ENCODE measurements at places on chromosomes 5 and 9.
A peak's percentile ranks its signal among the peaks of the same experiment; 100 is the strongest.

- DNase-seq: no peak
Observed at GRCh38 chr9:24333629-24334028, 212.1 kb downstream of the IZUMO3 start.

DNA sequence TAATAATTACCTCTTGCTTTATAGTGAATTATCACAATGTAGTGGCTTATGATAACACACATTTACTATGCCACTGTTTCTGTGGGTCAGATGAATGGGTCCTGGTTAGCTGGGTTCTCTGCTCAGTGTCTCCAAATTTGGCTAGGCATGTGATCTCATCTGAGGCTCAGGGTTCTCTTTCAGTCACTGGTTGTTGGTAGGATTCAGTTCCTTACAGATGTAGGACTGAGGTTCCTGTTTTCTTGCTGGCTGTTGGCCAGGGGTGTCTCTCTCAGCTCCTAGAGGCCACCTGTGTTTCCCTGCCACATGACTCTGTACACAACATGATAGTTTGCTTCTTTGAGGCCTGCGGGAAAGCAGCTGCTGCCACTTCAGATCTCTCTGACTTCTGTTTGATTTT is 7.1 kb downstream of the NFX1 start:
- peak; percentile 15 for DNase-seq

GRCh38 chr9:110156416-110156815 is 51.5 kb downstream of the C9orf152 start:
- no peak for DNase-seq

DNA sequence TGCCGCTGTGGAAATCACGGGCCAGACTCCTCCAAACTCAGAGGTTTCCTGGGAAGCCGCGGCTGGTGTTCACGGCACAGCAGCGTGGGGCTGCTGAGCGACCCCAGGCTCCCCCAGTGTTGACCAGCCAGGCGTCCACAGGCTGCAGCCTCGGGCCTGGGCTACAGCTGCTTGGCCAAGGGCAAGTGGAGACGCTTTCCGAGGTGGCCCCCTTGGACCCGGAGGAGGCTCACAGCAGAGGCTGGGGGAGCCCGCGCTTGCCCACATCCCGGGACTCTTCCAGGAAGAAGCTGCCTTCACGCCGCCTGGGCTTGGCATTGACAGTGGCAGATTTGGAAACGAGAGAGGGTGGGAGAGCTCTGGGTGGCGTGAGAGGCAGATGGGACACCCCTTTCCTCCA is 53.1 kb upstream of the FCN2 start:
- no peak for DNase-seq

- DNase-seq: no peak
Observed at GRCh38 chr5:36443941-36444340, 142.2 kb upstream of the RANBP3L start.

GRCh38 chr5:60883229-60883628 is 39.2 kb upstream of the ELOVL7 start:
- peak; percentile 6 for DNase-seq

- DNase-seq: no peak
Observed at GRCh38 chr5:122480146-122480545, 168.1 kb downstream of the SNCAIP start.

GRCh38 chr9:131433302-131433854 is 39.5 kb downstream of the PRRC2B start:
- DNase-seq: no peak

- peak; percentile 55 for DNase-seq
Observed at GRCh38 chr5:63686938-63687337, 275.3 kb downstream of the HTR1A start.

- DNase-seq: no peak
Observed at GRCh38 chr5:100595152-100595811, 60.1 kb downstream of the FAM174A start.

- no peak for DNase-seq
Observed at GRCh38 chr5:170117736-170118135, 12.0 kb downstream of the FOXI1 start.

DNA sequence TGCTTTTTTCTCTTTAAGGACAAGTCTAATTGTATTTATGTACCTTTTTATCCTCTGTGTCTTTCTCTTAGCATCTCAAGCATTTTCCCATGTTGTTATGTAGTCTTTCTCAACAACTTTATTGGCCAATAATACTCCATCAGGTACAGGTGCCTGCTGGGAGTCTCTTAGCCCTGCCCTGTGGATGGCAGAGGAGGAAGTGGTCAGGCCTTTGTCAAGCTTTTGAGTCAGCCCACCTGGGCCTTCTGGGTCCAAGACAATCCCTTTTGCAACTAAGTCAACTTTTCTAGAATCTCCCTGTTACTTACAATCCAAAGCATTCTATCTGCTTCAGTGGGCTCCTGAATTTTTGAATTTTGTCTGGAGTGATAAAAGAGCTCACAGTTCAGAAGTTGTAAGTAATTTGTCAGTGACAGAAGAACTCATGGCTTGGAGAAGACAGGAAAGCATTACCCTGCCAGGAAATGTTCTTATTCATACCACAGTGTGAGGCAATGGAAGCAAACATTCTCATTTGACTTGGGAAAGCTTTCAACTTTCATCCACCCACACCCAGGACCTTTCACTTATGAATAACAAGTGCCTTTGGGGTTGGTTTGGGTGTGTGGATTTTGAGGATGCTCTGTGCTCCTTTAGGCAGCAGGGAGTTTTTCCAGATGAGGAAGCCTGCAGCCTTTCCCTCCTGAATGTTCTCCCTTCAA is 200.0 kb upstream of the S1PR3 start:
- no peak for DNase-seq

DNA sequence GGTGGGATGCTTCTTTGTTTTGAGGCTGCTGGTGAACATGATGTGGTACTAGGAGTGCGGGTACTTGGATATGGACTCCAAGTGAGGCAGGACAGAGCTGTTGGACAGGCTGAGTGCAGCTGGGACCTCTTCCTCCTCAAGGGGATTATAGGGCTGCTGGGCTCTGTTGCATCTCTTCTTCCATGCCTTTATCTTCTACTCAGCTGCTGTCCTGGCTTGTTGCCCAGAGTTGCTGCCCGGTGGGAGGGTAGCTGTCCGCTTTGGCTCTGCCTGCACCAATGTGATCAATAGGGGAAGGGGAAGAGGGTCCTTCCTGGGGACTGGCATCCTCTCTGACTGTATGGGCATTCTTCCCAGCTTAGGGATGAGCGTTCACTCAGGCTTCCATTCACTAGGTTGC is 1217.9 kb upstream of the ACO1 start:
- DNase-seq: no peak

DNA sequence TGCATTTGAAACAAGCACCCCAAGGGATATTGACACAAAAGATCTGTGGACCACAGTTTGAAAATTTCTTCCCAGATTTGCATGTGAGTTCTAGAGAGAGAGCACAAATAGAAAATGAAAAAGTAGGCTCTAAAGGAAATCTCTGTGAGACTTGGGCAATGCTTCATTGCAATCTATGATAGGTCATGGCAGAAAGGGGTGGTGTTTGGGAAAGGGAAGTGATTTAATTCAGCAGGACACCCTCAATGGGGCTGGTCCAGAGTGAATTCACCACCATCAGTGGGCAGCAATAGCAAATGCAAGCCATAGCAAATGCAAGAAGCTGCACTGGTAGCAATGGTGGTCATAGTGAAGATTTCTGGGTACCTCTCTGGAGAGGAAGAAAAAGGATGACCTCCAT is 58.1 kb downstream of the ANKRD55 start:
- no peak for DNase-seq

DNA sequence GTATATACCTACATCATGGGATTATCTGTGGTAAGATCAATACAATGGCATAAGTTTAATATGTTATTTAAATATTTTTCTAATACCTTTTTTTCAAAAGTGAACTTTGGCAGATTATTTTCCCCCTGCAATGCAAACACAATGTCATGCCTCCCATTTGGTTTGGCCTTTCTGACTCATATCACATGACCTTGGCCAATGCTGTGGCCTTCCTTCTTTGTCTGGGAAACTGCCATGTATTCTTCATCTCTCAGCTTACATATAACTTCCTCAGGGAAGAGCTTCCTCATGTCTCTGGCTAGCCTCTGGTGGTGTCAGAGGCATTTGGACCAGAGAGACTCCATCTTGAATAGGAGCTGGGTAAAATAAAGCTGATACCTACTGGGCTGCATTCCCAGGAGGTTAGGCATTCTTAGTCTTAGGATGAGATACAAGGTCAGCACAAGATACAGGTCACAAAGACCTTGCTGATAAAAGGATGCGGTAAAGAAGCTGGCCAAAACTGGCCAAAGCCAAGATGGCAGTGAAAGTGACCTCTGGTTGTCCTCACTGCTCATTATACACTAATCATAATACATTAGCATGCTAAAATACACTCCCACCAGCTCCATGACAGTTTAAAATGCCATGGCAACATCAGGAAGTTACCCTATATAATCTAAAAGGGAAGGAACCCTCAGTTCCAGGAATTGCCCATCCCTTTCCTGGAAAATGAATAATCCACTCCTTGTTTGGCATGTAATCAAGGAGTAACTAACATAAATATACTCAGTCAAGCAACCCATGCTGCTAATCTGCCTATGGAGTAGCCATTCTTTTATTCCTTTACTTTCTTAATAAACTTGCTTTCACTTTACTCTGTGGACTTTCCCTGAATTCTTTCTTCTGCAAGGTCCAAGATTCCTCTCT is 76.0 kb downstream of the C9orf153 start:
- DNase-seq: no peak

GRCh38 chr9:36590231-36590630 is 17.5 kb downstream of the MELK start:
- no peak for DNase-seq

- DNase-seq: no peak
Observed at GRCh38 chr9:136990242-136990911, 1.8 kb upstream of the PAXX start.

GRCh38 chr5:140109018-140109758 is 4.7 kb upstream of the PURA start:
- peak; percentile 53 for DNase-seq

GRCh38 chr5:139823757-139824355 is 28.2 kb downstream of the PSD2 start:
- no peak for DNase-seq

- peak; percentile 45 for DNase-seq
Observed at GRCh38 chr5:132272311-132273210, 15.1 kb downstream of the PDLIM4 start.

DNA sequence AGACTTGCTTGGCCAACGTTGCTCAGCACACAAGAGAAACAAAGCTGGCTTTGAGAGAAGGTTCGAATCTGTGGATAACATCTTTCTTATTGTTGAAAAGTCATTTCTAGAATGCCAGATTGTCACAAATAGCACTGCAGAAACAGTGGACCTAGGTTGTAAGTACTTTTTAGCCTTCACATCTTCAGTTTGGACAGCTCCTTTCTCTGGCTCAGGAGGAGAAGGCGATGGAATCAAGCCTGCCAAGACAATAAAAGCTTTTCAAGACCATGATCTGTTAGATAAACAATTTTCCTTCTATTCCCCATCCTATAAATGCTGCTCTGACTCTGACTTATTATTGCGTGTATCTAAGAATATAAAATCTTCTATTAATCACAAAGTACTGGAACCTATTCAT is 615.2 kb upstream of the SEMA6A start:
- DNase-seq: no peak

DNA sequence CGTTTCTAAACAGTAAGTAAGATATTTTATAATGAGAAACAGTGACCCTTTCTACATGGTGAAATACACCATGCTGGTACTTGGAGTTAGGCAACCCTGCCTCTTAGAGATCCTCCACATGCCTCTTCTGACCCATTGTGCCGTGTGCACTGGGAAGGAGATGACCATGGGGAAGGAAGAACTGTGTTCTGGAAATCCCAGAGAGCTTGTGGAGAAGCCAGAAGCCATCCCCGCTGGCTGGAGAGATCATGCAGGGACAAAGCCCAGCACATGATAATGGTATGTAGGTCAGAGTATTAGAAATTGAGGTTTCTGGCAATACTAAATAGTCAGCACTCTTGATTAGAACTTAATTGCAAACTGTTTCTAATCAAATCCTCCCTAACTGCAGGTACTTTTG is 307.3 kb downstream of the FBXL7 start:
- DNase-seq: peak; percentile 69

- DNase-seq: no peak
Observed at GRCh38 chr5:139635191-139635590, 13.0 kb upstream of the CXXC5 start.

DNA sequence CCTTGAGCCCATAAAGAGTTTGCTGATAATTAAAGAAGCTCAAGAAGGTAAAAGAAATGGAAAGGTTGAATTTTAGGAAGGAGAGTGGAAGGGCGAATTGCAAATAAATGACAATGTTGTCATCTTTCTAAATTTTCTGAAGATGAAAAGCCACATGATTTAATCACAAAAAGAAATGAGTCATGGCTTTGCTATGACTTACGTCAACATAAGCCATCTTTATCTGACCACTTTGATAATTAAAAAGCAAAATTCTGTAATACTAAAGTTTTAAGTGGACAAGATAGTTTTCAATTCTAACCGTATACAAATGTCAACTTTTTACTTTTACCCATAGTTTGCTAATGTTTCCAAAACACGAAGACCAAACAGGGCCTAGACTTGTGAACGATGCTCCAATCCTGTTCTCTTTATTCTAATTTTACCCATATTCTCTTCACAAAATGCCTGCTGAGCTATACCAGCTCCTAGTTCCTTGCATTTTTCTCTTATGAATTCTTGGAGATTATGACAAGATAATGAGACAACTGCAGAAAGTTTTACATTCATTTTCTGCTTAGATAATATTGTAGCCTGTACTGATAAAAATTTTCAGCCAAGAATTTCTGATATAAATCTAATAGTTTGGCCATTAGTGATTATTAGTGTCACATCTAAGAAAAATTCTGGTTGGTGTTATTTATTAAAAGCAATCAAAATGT is 21.8 kb upstream of the PRUNE2 start:
- no peak for DNase-seq

DNA sequence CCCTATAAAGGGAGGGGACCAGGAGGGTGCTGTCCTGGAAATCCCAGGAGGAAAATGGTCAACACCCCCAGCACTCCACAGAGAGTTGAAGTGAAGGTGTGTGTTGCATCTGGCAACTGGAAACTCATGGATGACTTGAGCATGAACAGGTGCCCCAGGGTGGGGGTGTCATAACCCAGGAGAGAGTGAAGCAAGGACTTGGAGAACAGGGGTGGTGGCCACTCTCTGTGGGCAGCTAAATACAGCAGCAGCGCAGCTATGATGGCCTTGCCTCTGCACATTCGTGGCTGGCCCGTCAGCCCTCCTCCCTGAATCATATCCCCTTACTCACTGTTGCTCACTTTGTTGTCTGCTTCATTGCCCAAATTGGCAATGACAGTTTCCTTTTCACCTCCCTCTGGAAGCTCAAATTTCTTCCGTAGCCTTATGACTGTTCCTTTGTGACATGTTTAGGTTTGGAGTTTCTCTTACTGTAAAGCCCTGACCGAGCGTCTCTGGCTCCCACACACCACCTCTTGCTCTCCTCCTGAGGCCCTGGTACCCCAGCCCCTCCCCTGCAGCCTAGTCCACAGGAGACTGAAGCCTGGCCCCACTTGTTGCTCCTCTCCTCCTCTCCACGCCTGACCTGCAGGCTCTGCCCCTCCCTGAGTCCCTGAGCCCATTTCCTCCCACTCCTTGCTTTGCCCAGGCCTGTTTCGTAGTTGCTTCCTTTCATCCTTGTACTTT is 185.8 kb downstream of the CD180 start:
- no peak for DNase-seq

DNA sequence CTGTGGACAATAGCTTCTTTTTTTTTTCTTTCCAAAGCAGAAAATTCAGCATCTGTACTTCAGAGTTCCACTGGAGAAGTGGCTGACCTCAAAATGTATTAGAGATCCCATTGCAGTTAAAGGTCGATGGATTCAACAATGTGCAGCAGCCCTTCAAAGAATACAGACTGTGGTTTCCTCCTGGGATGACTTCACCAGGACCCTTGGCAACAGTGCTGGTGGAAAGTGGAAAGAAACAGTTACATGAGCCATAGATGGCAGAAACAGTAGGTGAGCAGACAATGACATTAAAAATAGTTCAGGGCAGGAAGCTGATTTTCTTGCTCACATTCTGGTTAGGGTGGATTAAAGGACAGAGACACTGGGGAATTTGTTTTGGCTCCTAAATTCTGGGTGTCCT is 62.4 kb downstream of the SLC28A3 start:
- DNase-seq: no peak
